ENCODE measurements at places on chromosomes 2 and 18.

DNA sequence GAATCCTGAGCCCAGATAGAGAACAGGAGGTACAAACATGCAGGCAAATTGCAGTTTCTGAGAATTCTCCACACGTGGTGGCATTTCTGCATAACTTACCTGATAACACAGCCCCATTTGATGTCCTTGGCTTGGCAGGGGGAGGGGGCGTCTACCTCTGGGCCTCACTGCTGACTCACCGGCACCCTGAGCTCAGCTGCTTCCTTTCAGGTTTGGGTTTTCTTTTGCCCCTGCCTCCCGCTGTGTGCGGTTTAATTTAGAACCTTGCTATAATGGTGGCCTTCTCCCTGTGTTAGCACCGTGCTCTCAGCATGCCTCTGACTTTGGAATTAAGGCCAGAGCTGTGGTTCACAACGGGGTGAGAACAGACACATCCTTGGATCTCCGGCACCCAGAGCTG lies 4.4 kb downstream of the CTIF start:
- DNase-seq: no peak

DNA sequence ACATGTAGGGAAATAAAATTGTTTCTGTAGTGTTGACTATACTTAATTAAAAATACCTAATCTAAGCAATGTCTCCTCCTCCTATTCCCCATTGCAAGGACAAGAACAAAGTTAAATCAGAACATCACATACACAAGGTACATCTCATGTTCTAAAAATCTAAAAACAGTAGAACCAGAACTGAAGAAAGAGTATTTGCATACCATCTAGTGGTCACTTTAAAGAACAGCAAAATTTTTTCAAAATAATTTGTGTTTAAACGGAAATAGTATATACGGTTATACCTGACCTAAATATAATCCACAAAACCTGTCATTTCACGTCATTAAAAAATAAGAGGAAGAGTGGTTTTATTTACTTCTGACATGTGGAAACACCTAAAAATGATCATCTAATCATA lies 294.3 kb upstream of the KCNH7 start:
- DNase-seq: no peak

DNA sequence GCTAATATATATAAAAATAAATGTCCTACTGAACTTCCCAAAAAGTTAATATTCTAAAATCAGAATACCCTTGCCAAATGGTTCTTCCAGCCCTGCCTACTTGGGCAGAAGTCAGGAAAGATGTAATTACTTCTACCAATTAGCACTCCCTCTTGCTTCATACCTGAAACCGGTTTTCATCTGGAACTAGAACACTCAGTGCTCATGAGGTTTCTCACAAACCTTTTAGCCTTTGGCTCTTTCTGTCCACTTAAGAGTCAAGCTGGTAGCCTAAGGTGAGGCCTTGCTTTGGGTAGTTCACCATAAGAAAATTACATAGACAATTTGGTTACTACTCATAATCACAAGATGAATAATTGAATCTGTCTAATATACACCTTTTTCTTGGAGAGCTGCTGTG lies 4.1 kb downstream of the DSG3 start:
- no peak for DNase-seq

DNA sequence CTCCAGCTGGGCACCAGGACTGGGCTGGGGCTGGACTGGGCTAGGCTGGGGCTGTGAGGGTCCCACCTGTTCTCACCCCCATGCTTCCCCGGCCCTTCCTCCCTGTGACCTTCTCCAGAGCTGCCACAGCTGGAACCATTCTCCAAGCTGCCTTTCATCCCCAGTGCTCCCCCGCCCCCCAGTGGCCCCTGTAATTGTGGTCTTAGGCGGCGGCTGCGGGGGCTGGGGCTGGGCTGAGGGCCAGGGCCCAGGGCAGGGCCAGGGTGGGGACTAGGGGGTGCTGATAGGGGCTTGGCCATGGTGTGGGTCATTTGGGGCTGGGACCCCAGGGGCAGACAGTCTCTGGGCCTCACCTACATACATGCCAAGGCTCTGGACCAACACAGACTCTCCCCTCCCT lies 2.8 kb upstream of the WNT10A start:
- no peak for DNase-seq

DNA sequence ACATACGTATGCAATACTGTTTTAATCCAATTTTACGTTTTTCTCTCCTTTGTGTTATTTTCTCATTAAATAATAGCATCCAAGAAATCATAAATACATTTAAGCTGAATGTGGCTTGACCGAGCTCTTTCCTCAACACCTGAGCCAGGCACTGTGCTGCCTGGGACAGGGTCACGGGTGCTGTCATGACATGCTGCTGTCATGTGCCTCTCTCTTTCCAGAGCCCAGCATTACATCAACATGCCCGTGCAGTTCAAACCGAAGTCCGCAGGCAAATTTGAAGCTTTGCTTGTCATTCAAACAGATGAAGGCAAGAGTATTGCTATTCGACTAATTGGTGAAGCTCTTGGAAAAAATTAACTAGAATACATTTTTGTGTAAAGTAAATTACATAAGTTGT lies 94.1 kb upstream of the LDLRAD4 start:
- DNase-seq: no peak

DNA sequence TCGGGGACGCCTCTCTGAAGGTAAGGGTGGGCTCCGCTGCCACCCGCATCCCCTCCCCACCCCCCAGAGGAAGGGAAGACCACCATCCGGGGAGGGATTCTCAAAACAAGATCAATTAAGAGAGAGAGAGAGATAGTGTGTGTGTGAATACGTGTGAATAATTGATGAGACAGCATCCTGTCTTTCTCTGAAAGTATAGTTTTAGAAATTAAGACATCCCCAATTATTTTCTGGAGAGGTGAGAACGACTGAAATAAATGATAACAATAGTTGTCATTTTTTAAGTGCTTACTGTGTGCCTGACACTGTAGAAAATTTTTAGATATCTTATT lies 751 bp downstream of the IL18R1 start:
- DNase-seq: no peak

DNA sequence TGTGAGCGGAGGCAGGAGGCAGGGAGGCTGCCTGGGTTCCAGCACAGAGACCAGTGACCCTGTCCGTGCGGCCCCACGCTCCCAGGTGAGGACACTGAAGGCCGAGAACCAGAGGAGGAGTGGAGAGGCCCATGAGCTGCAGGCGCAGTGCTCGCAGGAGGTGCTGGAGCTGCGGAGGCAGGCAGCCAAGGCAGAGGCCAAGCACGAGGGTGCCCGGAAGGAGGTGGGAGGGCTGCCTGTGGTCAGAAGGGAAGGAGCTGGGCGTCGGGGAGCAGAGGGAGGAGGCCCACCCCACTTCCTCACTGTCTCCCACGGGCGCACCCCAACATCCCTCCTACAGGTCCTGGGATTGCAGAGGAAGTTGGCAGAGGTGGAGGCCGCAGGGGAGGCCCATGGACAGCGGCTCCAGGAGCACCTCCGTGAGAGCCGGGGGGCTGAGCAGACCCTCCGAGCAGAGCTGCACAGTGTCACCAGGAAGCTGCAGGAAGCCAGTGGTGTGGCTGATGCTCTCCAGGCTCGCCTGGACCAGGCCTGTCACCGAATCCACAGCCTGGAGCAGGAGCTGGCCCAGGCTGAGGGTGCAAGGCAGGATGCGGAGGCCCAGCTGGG lies 33.0 kb upstream of the SNED1 start:
- DNase-seq: no peak

DNA sequence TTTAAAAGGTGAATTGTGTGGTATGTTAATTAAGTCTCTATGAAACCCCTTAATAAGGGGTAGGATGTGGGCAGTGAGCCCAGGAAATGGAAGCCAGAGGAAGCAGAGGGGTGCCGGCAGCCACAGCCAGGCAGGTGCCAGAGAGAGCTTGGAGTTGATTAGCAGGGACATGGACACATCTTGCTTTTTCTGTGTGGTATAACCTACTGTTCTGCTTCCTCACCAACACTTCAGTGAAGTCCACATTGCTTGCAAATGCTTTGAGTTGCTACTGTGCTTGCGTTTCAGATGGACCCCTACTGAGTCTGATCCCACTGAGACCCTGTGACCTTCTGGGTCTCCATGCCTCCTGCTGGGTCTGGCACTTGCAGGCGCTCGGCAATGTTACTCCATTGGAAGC lies 30.3 kb upstream of the ARHGEF4 start:
- no peak for DNase-seq

GRCh38 chr2:197500503-197501131 lies 438 bp downstream of the HSPE1 start:
- peak; percentile 32 for DNase-seq
